ENCODE measurements at places on chromosomes 1 and 21.

DNA sequence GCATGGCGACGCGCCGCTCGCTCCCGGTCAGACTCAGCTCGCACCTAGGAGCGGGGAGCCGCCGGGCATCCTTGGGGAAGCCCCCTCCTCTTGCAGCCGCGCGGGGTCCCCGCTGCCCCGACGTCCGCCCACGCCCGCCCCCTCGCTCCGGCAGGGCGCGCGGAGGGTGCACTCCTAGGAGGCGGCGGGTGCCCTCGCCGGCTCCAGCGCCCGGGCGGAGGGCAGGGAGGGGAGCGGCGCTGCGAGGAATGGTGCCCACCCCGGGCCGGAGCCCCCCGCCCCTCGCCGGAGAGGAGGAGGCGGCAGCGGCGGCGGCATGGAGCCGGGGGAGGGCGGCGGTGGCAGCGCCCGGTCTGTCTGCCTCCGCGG, 488 bp downstream of the FAM78B start:
- DNase-seq: no peak

GRCh38 chr1:166062421-166063070, 104.3 kb downstream of the FAM78B start:
- peak; percentile 64 for DNase-seq

DNA sequence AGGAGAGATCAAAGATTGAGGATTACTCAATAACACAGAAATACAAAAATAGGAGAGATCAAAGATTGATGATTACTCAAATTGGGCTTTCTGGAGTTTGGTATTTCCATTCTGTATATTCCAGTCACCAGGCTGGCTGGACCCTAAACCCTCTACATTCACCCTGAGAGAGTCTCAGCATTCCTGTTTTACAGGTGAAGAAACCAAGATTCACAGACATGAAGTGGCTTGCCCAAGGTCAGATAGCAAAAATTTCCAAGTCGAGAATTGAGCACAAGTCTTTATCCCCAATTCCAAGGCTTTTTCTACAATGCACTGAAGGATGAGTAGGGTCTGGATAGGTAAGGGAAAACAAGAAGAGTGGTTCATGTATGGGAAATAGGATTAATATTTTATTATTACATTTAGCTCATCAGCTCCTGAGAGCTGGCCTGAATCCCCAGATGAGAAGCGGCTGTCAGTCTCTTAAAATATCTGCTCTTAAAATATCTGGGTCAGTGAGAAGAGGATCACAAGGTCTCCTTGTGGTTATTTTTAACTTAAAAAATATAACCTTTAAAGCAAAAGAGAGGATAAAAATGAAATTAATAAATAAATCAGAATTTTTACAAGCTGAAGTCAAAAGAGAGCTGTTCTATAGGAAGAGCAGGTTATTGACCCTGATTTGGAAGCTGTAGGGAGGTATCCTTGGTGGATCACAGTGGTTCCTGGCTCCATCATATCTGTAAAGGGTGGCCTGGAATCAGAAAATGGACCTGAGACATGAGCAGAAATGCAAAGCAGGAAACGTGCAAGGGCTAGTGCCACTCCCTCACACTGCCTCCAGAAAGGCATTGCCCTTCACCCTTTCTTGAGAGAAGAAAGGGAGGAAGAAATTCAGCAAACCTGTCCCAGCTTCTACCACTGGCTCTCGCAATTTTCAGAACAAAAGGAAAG, 29.1 kb upstream of the SEC16B start:
- no peak for DNase-seq

DNA sequence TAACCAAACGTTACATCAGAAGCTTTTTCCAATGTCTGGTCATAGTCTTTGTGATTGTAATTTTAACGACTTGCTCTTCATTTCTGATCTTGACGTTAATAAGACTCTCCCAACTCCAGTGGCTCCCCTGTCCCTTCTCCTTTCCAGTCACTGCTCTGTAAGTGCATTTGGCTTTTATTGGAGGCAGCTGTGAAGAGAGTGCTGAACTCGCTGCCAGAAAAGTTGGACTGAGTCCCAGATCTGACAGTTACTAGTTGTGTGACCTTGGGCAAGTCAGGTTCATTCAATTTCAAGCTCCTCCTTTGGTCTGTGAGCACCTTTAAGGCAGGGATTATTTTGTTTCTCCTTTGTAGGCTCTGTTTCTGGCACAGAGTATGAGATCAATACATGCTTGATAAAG, 109.6 kb upstream of the TSPAN2 start:
- peak; percentile 13 for DNase-seq

- no peak for DNase-seq
Measured at GRCh38 chr1:39576016-39576657, 453 bp downstream of the PABPC4 start.

DNA sequence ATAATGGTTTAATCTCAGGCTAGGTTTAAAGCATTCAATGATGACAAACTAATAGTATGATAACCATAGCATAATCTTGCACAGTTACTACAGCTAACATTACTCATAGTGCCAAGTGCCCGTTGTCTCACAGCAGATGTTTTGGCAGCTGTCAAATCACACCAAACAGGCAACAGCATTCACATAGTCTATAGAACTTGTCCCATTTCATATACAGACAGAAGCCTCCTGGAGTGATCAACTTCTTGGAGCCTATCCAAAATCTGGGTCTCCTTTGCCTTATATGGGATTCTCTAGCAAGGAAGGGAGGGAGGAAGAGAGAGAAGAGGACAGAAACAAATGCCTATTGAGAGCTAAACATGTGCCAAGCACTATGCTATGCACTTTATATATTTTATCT, 250.6 kb upstream of the ZP4 start:
- DNase-seq: peak; percentile 10

GRCh38 chr21:15370462-15370975, 305.7 kb upstream of the NRIP1 start:
- DNase-seq: no peak

GRCh38 chr1:3323021-3323795, 131.3 kb upstream of the ARHGEF16 start:
- no peak for DNase-seq

GRCh38 chr1:942864-943533, 16.1 kb downstream of the NOC2L start:
- DNase-seq: no peak

GRCh38 chr1:156004843-156005584, 15.7 kb downstream of the SSR2 start:
- DNase-seq: no peak

GRCh38 chr21:8991968-8992621, 1529.3 kb upstream of the TPTE start:
- no peak for DNase-seq

- DNase-seq: no peak
Measured at GRCh38 chr1:88472714-88473113, 211.4 kb upstream of the PKN2 start.

DNA sequence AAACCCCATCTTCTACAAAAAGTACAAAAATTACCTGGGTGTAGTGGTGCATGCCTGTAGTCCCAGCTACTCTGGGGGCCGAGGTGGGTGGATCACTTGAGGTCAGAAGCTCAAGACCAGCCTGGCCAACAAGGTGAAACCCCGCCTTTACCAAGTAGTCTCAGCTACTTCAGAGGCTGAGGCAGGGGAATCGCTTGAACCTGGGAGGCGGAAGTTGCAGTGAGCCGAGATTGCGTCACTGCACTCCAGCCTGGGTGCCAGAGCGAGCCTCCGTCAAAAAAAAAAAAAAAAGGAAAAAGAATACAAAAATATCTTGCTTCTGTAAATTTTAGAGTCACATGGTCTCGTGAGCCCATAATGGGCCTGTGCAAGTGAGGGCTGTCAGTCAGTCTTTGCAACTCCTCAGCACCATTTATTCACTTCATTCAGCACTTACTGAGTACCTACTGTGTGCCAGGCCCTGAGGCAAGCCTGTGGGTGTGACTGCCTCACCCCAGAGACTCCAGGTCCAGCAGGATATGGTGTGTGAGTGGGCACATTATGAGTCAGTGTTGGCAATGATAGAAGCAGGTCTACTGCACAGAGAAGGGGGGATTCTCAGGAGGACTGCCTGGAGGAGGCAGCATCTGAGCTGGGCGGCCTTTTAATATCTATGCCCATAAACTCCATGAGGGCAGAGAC, 46.8 kb upstream of the TARDBP start:
- no peak for DNase-seq

- no peak for DNase-seq
Measured at GRCh38 chr1:193929374-193930033, 743.1 kb upstream of the B3GALT2 start.

GRCh38 chr1:71039661-71040262, 7.9 kb downstream of the PTGER3 start:
- DNase-seq: no peak

DNA sequence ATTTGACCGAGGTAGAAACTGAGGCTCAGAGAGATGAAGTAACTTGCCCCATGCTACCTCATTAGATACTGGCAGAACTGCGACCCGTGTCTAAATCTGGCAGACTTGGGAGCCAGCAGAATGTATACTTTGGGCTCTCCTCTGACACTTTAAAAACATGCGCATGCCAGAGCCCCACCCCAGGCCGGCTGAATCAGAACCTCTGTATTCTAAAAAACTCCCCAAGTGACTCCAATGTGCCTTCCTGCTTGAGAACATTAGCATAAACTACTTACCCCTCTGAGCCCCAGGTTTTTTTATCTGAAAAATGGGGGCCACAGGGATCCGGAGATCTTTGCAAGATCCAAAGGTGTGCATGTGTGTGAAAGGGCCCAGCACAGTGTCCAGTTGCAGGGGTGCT, 344.7 kb upstream of the USP24 start:
- no peak for DNase-seq

Data from DMS 273 treated with DMSO at 0.1 percent for 48 hours (cell line).